Calu3 (cell line): ENCODE measurements at places on chromosomes 5 and 9. TPM values are rescaled to one million over a fixed set of nuclear protein-coding genes. Genes with fewer than 3 reads are reported as not detected.

DNA sequence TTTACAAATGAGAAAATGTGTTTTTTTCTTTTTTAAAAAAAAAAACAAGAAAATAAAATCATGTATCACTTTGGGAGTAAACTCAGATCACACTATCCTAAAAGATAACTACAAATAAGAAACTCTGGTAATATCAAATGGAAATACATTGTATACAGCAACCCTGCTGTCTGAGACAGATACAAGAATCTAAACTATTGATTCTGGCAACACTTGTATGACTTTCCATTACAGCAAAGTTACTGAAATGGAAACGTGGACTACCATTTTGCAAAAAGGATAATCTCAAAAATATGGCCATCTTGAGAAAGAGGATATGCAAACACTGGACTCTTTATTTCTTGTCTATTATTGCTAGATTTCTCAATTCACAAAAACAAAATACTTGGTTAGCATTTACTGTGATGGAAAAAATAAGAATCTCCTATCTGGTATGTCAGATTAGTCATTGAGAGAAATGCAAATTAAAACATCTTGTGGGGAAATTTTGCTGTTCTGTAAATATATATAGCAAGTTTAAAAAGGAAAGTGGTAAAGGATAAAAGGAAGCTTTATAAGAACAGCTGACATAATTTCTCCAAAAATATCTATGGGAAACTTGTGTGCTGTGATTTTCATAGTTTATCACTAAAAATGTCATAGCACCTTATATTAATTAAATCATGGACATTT is 112.9 kb upstream of the FER start:
- DNase-seq = no peak

- DNase-seq = no peak
Measured at GRCh38 chr9:113978725-113979342, 99.3 kb downstream of the AMBP start.

DNA sequence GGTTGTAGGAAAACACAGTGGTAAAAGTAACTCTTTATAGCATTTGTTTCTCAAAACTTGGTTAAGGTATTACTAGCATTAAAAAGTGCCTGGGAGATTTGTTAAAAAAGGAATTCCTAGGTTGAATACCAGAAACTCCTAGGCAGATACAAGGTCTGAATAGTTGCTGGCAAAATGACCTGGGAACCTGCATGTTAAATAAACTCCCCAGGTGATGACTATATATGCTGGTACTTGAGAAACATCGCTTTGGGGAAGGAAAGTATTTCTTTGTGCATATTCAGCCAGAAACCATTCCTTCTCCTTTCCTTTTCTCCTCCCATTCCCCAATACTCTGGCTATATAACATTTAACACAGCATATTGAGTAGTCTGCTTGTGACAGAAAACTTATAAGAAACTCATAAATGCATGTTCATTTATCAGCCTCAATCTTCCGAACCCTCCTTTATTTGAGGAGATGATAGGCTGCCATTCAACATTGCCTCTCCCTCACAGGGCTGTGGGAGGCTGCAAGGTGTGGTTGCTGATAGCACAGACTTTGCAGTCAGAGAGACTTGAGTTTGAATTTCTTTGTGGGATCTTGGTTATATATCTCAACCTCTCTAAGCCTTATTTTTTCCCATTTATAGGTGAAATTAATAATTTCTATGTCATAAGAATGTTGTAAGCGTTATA is 28.7 kb downstream of the PCSK1 start:
- DNase-seq = no peak

- DNase-seq = no peak
Measured at GRCh38 chr9:2289263-2289662, 274.1 kb downstream of the SMARCA2 start.

- no peak for DNase-seq
Measured at GRCh38 chr9:124760719-124761118, 10.4 kb downstream of the NR6A1 start.

GRCh38 chr5:41831155-41831554 is 39.1 kb downstream of the OXCT1 start:
- no peak for DNase-seq

DNA sequence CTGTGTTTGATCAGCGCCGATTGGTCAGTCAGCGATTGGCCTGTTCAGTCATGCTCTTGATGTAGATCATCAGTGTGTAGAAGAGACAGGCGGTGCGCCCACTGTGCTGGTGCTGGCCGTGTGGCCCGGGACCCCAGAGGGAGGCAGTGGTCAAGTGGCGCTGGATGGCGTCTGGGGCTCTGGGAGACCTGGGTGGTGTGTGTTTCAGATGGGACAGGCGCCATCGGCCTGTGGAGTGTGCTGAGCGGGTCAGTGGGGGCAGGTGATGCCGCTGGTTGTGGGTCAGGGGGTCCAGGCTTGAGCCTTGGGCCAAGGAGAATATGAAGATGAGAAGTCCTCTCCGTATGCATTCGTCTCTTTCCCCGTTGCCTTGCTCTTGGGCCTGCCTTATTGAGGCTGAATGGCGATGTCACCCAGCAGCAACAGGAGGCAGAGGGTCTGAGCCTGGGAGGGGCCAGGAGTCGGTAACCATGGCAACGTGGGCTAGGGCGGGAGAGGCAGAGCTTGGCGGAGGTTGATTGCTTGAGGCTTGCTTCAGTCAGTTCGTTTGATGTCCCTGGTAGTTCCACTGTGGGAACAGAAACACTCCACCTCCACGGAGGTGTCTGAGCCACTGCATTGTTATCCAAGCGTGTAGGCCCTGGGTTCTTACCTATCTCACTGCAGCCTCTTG is 117.8 kb upstream of the CACNA1B start:
- no peak for DNase-seq

GRCh38 chr5:116044073-116044472 is 11.8 kb downstream of the ARL14EPL start:
- no peak for DNase-seq

- no peak for DNase-seq
Measured at GRCh38 chr5:71834601-71835000, 115.5 kb downstream of the CARTPT start.

DNA sequence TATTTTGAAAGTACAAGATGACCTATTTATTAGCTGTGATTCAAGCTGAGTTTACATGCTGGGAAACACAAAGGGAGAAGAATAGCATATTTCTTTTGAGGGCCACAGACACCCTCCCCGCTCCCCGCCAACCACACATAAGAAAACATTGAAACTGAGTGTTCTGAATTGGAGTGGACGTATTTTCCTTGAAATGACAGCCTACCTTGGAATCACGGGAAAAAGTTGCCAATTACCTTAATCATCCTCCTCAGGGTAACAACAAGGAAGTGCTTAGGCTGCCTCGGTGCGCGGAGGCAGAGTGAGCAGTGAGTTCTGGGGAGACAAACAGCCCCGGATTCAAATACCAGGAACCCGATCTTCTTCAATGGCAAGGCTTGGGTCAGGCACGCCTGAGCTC is 31.4 kb downstream of the CFAP77 start:
- DNase-seq = no peak

GRCh38 chr5:402615-403359 is 40.2 kb upstream of the EXOC3 start:
- no peak for DNase-seq

- no peak for DNase-seq
Measured at GRCh38 chr5:173217626-173218397, 17.2 kb downstream of the NKX2-5 start.

GAPT gene
- total RNA-seq = not detected in 2 replicates

SNCAIP gene
- total RNA-seq = 0.22 TPM in 1 of 2 replicates, not detected in the other

CSF1R gene
- not detected in 2 replicates for total RNA-seq

LNPEP gene
- 76.0 and 85.5 TPM in 2 replicates for total RNA-seq

PDE6A gene
- total RNA-seq = not detected in 2 replicates

SLC45A2 gene
- total RNA-seq = 0.59 TPM in 1 of 2 replicates, not detected in the other

F12 gene
- total RNA-seq = 14.3 and 20.2 TPM in 2 replicates

TEK gene
- total RNA-seq = not detected in 2 replicates
